ENCODE measurements at places on chromosomes 12 and 14.

GRCh38 chr12:132450418-132451171 is 39.4 kb upstream of the FBRSL1 start:
- no peak for DNase-seq

- DNase-seq, result no peak
Measured at GRCh38 chr12:6323340-6323994, 13.0 kb downstream of the PLEKHG6 start.

GRCh38 chr12:96327889-96328288 is 72.3 kb downstream of the CDK17 start:
- DNase-seq, result no peak

GRCh38 chr12:100141666-100141997 is 1.0 kb downstream of the BLTP3B start:
- no peak for DNase-seq
